ENCODE measurements at places on chromosomes 5 and 9. TPM values are rescaled to one million over a fixed set of nuclear protein-coding genes. Genes with fewer than 3 reads are reported as not detected.

DNA sequence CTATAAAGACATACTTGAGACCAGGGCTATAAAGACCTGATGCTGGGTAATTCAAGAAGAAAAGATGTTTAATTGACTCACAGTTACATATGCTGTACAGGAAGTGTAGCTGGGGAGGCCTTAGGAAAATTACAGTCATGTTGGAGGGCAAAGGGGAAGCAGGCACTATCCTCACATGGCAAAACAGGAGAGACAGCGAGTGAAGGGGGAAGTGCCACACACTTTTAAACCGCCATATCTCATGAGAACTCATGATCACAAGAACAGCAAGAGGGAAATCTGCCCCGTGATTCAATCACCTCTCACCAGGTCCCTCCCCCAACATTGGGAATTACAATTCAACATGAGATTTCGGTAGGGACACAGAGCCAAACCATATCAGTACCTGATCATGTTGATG, 89.9 kb upstream of the ADAMTSL1 start:
- H3K36me3 ChIP-seq: no peaks in the 10 kb centered on the region
- H3K27me3 ChIP-seq: no peaks in the 10 kb centered on the region
- no peaks in the 10 kb centered on the region for H3K4me1 ChIP-seq
- H3K4me3 ChIP-seq: no peak overlapping the region
- no peak overlapping the region for H3K27ac ChIP-seq
- no peak for DNase-seq

- no peak for DNase-seq
- H3K36me3 ChIP-seq: no peaks in the 10 kb centered on the region
- H3K27ac ChIP-seq: no peak overlapping the region
- no peaks in the 10 kb centered on the region for H3K4me1 ChIP-seq
- peak overlapping the region; percentile 16 for H3K4me3 ChIP-seq
Observed at GRCh38 chr5:93596676-93597490, 13.9 kb downstream of the NR2F1 start.

The IFNA13 gene
- total RNA-seq: not detected

- no peaks in the 10 kb centered on the region for H3K27me3 ChIP-seq
- no peak overlapping the region for H3K4me3 ChIP-seq
- no peak for DNase-seq
- no peaks in the 10 kb centered on the region for H3K4me1 ChIP-seq
- no peaks in the 10 kb centered on the region for H3K36me3 ChIP-seq
Observed at GRCh38 chr5:40575921-40576320, 103.8 kb upstream of the PTGER4 start.

- H3K4me3 ChIP-seq: no peak overlapping the region
- H3K36me3 ChIP-seq: peaks cover 6% of the 10 kb centered on the region
- no peak overlapping the region for H3K27ac ChIP-seq
Observed at GRCh38 chr9:130478736-130479575, 34.2 kb downstream of the ASS1 start.

DNA sequence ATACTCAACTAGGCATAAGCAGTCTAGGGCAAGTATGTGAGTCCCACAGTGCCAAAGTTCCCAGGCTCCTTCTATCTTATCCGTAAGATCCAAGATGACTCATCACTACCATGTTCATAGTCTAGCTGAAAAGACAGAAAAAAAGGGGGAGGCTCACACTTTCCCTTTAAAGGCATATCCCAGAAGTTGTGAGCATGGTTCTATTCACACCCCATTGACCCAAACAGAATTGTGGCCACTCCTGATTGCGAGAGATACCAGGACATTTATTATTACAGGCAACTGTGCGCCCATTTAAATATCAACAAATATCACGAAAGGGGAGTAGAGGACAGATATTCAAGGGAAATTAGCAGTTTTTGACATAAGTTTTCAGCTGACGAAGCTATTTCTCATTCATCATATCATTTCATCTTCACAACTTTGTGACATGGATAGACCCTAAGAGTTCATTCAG, 8.1 kb upstream of the PFDN1 start:
- peaks cover 25% of the 10 kb centered on the region for H3K4me1 ChIP-seq
- no peaks in the 10 kb centered on the region for H3K27me3 ChIP-seq
- H3K36me3 ChIP-seq: no peaks in the 10 kb centered on the region
- DNase-seq: no peak

GRCh38 chr9:10041726-10042229, 571.0 kb downstream of the PTPRD start:
- H3K27me3 ChIP-seq: no peaks in the 10 kb centered on the region
- no peaks in the 10 kb centered on the region for H3K4me1 ChIP-seq
- no peak for DNase-seq
- no peak overlapping the region for H3K27ac ChIP-seq
- no peak overlapping the region for H3K4me3 ChIP-seq

- H3K4me1 ChIP-seq: no peaks in the 10 kb centered on the region
- H3K27ac ChIP-seq: no peak overlapping the region
- H3K36me3 ChIP-seq: no peaks in the 10 kb centered on the region
Observed at GRCh38 chr5:73960023-73960422, 334.0 kb downstream of the ARHGEF28 start.

The ANKRD31 gene
- total RNA-seq: not detected

GRCh38 chr5:89445106-89445745, 562.2 kb upstream of the MEF2C start:
- H3K4me1 ChIP-seq: no peaks in the 10 kb centered on the region
- H3K4me3 ChIP-seq: no peak overlapping the region
- H3K27me3 ChIP-seq: no peaks in the 10 kb centered on the region

- H3K4me3 ChIP-seq: no peak overlapping the region
- DNase-seq: no peak
- no peaks in the 10 kb centered on the region for H3K27me3 ChIP-seq
- H3K4me1 ChIP-seq: peaks cover 16% of the 10 kb centered on the region
- H3K36me3 ChIP-seq: peaks cover 46% of the 10 kb centered on the region
Observed at GRCh38 chr9:93112864-93113389, 16.9 kb downstream of the CARD19 start.

The PAPPA gene
- 17.4 TPM for total RNA-seq

DNA sequence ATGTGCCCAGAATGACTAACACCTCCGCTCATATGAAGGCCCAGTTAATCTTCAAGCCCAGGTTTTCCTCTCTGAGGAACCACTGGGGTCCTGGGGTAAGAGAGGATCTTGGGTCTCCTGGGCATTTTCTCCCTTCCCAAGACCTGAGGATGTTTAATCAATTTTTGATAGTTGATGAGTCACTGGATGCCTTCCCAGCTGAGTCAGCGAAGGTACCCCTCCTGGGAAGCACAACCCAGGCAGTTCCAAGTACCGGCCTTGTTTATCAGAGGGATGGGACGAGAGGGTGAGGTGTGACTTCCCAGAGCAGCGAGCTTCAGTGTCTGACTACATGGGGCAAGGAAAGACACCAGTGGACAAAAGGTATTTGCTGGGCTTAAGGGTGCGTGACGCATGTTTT, 119.6 kb upstream of the IL12B start:
- no peak for DNase-seq
- H3K36me3 ChIP-seq: no peaks in the 10 kb centered on the region
- no peak overlapping the region for H3K27ac ChIP-seq
- no peaks in the 10 kb centered on the region for H3K27me3 ChIP-seq
- peaks cover 16% of the 10 kb centered on the region for H3K4me1 ChIP-seq
- no peak overlapping the region for H3K4me3 ChIP-seq

DNA sequence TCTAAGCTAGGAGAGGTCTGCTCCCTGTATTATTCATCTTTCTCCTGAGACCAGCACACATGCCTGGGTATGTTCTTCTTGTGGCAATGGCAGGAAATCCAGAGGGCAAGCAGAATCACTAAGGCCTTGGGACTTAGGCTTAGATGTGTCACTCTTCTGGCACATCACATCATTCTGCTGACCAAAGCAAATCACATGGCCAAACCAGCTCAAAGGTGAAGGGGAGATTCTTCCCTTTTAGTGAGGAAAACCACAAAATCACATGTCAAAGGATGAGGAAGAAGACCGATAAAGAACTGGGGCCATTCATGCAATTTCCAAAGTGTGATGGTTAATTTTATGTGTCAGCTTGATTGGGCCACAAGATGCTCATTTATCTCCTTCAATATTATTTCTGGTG, 5.7 kb upstream of the AGGF1 start:
- H3K4me1 ChIP-seq: no peaks in the 10 kb centered on the region
- H3K4me3 ChIP-seq: no peak overlapping the region
- DNase-seq: no peak
- no peaks in the 10 kb centered on the region for H3K36me3 ChIP-seq
- H3K27ac ChIP-seq: no peak overlapping the region

DNA sequence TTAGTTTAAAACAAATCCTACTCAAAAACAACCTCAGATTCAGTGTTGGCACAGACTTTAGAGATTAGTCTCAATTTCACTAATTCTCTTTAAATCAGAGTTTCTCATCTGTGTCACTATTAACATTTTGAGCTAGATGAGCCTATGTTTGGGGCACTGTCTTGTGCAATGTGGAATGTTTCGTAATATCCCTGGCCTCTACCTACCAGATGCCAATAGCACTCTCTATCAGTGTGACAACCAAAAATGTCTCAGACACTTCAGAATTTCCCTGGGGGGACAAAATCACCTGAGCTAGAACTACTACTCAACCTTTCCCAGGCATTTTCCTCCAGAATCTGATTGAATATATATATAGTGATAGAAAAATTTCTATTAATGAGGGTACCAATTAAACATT, 465.2 kb upstream of the RGMB start:
- no peak overlapping the region for H3K4me3 ChIP-seq
- no peaks in the 10 kb centered on the region for H3K4me1 ChIP-seq
- H3K36me3 ChIP-seq: no peaks in the 10 kb centered on the region
- H3K27ac ChIP-seq: no peak overlapping the region
- no peak for DNase-seq
- H3K27me3 ChIP-seq: no peaks in the 10 kb centered on the region

DNA sequence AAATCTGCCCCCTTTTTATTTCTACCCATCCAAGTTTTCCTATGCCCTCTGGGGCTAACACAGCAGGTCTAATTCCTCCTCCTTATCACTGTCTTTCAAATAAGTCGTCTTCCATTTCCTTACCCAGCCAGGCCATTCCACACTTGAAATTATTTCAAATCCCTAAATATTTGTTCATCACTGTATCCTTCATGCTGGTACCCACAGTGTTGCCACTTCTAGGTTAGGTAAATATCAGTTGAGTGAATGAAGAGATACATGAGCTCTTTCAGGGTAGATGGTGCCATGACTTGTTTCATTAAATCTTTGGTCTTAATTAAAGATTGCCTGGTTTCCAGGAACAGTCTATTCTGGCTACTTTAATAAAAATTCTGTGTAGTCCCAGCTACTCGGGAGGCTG, 35.6 kb upstream of the ADRA1B start:
- DNase-seq: no peak
- no peaks in the 10 kb centered on the region for H3K36me3 ChIP-seq
- H3K27me3 ChIP-seq: no peaks in the 10 kb centered on the region
- no peak overlapping the region for H3K4me3 ChIP-seq
- peaks cover 26% of the 10 kb centered on the region for H3K4me1 ChIP-seq

The MAP1B gene
- 1,045 TPM for total RNA-seq

DNA sequence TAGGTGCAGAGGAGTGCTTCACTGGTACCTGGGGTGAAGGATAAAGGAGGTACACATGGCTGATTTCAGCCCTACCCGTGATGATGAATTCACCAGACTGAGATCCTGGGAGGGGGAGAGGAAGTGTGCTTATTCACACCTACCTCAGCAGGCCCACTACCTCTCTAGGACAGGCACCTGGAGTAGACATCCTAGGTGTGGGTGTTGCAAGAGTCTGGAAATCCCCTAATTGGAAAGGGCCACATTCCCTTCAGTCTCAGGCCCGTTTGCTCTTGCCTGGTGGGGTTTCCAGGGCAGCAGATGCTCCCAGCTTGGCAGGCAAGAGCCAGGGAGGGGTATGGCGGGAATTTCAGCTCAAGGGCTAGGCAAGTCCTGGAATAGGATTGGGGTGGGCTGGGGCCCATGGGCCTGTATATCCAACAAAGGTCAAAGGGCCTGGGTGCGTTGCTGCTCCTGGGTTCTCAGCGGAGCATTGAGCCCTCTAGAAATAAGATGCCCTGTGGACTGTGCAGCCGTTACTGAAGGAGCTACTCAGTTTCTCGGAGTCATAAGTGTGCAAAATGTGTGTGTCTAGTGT, 5.8 kb upstream of the CCL21 start:
- H3K27ac ChIP-seq: no peak overlapping the region
- H3K4me1 ChIP-seq: no peaks in the 10 kb centered on the region
- no peak for DNase-seq
- H3K36me3 ChIP-seq: no peaks in the 10 kb centered on the region
- H3K4me3 ChIP-seq: no peak overlapping the region

DNA sequence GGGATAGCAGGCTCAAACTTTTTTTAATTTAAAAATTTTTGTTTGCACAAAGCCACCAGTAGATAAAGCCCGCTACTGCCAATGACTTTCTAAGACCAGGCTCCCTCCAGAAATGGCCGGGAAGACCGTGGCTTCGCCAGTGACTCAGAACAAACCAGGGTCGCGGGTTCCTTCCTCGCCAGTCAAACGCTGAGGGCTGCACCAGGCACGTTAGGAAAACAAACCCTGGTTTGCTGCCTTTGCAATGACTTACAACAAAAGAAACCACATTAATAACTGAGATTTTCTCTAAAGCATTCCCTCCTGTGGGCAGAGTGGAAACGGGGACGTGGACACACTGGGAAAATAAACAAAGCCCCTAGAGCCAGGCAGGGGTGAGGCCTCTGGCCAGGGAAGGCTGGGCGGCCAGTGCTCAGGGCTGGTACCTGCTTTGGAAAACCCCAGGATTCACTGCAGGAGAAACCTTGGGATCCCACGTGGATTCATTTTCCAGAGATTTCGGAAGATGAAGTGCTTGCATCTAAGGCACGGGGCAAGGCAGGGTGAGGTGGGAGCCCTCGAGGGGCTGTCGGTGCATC, 3.8 kb downstream of the PRRX2 start:
- H3K27me3 ChIP-seq: no peaks in the 10 kb centered on the region
- peak; percentile 29 for DNase-seq
- H3K36me3 ChIP-seq: no peaks in the 10 kb centered on the region
- peak overlapping the region; percentile 82 for H3K27ac ChIP-seq

- peaks cover 71% of the 10 kb centered on the region for H3K4me1 ChIP-seq
- peak; percentile 75 for DNase-seq
- H3K27ac ChIP-seq: peak overlapping the region; percentile 98
Observed at GRCh38 chr9:129696944-129697655, 31.7 kb downstream of the PRRX2 start.

DNA sequence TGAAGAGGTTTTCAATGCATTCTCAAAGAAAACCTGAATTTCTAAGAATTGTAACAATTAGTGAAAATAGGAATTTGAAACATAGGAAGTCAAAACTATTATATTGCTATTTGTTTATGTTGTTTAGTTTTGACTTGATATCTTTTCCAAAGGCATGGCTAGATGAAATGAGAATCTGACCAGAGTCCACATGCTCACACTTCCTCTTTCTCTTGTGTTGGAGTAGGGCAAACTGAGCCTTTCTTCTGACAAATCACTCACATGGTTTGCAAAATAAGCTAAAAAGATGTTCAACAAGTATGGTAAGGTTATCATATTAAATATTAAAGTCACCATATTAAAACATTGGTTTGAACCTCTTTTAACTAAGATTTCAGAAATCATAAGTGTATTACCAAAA, 512.6 kb downstream of the ISL1 start:
- no peak for DNase-seq
- no peak overlapping the region for H3K4me3 ChIP-seq
- H3K27me3 ChIP-seq: no peaks in the 10 kb centered on the region

The NUTM2G gene
- not detected for total RNA-seq

Data from thoracic aorta (tissue), 2 donors.